HCT116 (cell line): ENCODE measurements at places on chromosomes 3 and 15.

DNA sequence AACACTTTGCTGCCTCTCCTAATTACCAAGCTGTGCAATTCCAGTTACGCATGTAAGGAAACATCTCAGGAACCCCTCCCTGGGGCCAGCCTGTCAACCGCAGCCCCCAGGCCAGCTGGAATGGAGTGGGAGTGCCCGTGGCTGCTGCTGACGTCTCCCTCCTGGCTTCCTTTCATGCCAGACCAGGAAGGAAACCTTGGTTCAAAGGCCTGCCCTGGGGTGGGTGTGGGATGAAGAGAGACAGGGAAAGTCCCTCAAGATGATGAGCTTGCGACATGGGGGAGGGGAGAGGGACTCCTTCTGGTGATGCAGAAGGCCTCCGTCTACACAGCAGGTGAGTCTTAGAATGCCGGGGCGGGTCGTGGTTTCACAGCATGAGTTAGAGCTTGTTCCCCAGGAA lies 11.4 kb upstream of the CYP11A1 start:
- no peak for DNase-seq

GRCh38 chr15:33608714-33609113 lies 297.9 kb downstream of the RYR3 start:
- no peak for DNase-seq

- DNase-seq, result no peak
These were observed 1.3 kb downstream of the BNIP2 start for GRCh38 chr15:59687836-59688235.

DNA sequence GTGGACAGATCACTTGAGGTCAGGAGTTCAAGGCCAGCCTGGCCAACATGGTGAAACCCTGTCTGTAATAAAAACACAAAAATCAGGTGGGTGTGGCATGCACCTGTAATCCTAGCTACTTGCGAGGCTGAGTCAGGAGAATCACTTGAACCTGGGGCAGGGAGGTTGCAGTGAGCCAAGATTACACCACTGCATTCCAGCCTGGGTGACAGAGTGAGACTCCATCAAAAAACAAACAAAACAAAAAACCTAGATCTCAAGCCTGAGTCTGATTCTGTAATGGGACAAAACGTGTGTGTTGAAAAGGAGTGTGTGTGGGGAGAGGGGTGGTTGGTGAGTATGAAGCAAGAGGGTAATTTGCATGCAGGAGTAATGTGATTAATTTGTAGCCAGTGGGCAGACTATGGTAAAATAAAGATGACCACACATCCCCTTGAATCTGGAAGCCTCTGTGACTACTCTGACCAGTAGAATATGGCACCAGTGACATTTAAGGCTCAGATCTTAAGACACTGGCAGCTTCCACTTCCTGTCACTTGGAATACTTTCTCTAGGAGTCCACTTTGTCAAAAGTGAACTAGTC lies 18.4 kb upstream of the OPA1 start:
- no peak for DNase-seq

DNA sequence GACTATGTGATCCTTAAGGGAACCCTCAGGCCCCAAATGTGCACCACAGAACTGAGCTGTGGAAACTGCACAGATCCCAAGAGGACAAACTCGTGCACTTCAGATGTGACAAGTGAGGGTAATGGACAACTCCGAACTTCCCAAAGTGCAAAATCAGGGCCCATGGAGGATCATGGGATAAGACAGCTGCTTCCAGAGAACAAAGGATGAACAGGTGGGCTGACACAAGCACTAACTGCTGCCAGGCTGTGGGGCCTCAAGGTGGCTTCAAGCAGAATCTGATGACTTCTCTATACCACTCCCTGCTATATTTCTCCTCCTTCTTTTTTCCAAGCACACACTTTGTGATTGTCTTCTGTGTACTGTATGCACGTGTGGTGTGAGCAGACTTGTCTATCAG lies 5.4 kb downstream of the TARS3 start:
- no peak for DNase-seq
